Activated gamma-delta T cell treated with anti-CD3 and anti-CD28 coated beads, Interleukin-2, amount 50 U/mL, for 16 hours (primary cell): ENCODE measurements at places on chromosomes 16 and 17.

DNA sequence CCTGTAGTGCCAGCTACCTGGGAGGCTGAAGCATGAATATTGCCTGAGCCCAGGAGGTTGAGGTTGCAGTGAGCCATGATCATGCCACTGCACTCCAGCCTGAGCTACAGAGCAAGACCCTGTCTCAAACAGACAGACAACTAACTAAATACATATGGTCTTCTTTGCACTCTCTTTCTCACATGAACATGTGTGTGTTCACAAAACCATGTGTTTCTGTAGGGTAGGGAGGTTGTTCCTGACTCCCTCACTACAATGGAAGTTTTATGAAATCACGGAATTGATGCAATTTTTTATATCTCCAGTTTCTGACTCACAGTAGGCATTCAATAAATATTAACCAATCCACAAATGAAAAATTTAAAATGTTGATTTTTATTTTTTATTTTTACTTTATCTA lies 48.5 kb downstream of the ABHD15 start:
- no peak for DNase-seq

DNA sequence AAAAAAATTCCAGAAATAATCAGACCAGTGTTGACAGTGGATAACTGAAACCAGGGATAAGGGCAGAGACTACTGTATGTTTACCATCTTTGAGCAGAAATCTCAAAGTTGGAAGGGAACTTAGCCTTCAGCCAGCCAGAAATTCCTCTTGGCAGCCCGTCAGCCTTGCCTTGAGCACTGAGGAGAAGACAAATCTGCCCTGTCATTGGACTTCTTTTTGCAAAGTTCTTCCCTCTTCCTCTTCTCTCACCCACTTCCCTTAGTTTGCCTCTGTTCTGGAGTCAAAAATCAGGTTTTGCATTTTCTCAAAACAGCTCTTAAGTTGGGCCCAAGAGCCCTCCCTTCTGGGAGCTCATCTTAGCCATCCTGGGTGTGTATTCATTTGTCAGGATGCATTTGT lies 6.2 kb downstream of the TUFM start:
- DNase-seq = no peak

DNA sequence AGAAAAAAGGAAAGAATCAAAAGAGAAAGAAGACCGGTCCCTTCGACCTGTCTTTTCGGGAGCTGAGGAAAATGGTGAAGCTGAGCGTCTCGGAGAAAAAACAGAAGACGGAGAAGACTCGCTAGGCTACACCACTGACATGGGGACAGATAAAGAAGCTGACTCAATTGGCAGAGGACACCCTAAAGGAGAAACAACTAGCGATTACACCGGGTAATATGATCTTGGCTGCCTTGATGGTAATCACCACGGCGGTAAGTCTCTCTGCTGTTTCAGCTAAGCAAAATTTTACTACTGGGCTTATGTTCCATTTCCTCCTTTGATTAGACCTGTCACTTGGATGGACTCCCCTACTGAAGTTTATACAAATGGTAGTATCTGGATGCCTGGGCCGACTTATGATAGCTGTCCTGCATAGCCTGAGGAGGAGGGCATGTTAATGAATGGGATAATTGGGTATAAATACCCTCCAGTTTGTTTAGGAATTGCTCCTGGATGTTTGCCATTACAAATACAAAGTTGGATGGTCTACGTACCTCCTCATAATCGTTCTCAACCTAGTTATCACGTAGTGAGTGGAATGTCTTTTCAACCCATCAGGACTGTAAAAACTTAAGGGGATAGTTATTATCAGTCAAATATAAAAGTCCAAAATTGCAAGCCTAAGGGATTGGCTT lies 24.1 kb downstream of the ALOX15B start:
- no peak for DNase-seq

DNA sequence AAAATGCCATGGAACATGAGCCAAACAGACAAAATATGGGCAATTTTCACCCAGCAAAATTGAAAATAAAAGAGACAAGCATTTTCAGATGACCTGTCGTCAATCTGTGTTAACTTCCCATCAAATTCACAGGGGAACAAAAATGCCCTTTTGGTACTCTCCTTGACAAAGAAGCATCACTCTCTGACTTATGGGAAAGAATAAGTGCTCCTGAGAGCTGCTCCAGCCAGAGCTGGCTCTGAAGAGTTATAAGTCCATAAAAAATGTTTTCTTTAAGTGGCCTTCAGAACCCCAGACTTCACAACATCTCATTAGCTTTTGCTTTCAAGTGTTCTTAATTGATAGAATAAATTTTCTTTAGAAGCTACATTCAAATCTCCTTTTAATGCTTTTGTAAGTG lies 721.4 kb upstream of the GOT2 start:
- no peak for DNase-seq

DNA sequence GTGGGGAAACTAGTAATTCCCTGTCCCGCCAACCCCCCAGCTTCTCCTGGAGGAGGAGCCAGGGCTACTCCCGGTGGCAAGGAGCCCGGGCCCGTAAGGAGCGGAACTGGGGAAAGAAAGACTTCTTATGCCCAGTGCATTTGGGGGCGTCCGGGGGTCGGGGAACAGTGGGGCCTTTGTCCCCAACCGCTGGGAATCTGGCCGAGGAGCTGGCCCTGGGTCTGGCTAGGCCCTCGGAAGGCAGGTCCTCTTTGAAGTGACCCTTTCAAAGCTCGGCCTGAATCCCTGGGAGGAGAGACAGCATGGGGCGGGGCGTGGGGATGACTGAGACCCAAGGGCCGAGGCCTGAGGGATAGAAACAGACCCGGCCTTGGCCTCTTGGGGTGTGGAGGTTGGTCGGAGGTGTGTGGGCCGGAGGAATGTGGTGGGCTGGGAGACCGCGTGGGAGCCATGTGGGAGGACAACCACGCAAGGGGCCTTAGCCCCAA lies 6.0 kb downstream of the ARHGAP23 start:
- no peak for DNase-seq

- DNase-seq = no peak
Measured at GRCh38 chr16:30896261-30896888, at the start of gene CTF1. CTF1 (plus strand) TSS chr16:30896614; CDS start chr16:30896644, 30 bp downstream.

DNA sequence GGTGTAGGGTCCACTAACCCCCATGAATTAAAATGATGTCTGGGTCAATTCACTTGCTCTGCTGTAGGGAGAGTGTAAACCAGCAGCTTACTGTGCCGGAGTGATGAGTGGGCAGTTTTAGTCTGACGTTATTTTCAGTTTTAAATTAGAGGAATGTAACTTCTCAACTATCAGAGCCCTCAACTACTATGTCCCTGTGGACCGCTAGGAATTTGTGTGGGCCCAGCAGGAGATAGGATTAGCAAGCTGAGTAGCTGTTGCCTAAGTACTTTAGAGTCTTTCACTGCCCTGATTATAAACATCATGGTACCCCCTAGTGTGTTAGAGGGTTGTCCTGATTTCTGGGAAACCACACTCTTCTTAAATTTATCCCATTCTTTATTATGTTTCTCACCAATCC lies 11.4 kb downstream of the MARVELD3 start:
- no peak for DNase-seq

GRCh38 chr17:77385750-77386501 lies 245.2 kb downstream of the SEC14L1 start:
- DNase-seq = no peak

- DNase-seq = no peak
Measured at GRCh38 chr17:29004081-29004692, 1.6 kb downstream of the SEZ6 start.

GRCh38 chr16:84735849-84736586 lies 36.2 kb downstream of the USP10 start:
- DNase-seq = no peak

DNA sequence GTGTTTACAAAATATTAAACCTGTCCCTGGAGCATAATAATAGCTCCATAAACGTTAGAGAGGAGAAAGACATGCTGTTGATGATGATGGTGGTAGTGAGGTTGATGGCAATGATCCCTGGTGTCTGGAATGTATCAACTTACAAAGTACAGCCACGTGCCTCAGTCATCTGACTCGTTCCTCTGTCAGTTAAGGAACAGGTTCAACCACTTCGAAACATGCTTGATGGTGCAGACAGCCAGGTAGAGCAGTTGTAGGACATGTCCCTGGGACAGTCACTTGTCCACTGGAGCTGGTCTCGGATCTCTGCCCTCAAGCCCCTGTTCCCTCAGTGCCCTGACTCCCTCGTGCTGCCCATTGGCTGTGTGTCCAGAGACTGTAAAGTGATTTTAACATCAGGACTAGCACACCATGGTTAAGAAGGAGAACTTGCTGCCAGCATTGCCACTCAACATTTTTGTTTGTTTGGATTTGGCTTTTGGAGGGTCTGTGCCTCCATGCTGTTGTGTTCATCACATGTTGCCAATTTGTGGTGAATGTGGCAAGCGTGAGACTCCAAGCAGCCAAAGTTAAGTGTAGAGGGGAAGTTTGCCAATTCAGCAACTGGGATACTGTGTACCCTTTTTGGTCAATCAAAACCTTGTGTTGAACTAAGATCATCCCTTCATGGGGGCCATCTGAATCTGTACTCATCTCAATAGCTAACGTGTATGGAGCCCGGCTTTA lies 16.3 kb upstream of the SALL1 start:
- DNase-seq = no peak

GRCh38 chr17:65170839-65171238 lies 33.7 kb downstream of the RGS9 start:
- DNase-seq = no peak

GRCh38 chr16:56319376-56319775 lies 106.0 kb downstream of the AMFR start:
- no peak for DNase-seq

GRCh38 chr17:34673516-34673915 lies 94.1 kb downstream of the TMEM132E start:
- no peak for DNase-seq

DNA sequence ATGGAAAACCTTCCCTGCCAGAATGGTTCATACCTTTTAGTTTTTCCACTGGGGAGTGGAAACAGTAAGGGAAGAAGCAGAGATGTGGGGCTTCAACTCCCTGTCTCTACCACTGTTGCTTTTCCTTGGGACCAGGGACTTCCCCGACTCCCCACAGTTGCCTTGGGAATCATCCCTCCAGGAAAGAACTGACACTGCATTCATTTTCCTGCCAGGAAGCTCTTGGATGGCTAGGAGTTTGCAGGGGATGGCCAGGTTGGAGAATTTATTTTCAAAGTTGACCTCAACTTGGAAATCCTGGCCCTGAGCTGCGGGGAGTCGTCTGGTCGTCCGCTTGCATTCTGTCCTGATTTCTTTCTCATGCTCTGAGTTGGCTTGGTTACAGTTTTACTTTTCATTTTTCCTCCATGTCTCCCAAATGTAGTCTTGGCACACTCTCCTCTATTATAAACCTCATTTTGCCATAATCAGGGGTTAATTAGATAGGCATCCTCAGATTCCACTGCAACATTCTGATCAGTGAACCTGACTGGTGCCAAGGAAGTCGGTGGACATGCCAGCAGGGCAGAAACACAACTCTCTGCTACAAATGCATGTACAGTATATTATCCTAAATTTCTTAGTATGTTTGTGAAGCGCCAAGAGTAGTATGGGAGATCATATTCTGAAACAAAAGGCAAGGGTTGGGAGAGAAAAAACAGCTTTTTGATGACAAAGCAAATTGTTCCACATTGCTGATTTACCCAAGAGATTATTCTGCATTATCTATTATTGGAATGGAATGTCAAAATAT lies 220.5 kb upstream of the XYLT1 start:
- no peak for DNase-seq

GRCh38 chr17:40815381-40815780 lies 7.0 kb downstream of the KRT10 start:
- no peak for DNase-seq

DNA sequence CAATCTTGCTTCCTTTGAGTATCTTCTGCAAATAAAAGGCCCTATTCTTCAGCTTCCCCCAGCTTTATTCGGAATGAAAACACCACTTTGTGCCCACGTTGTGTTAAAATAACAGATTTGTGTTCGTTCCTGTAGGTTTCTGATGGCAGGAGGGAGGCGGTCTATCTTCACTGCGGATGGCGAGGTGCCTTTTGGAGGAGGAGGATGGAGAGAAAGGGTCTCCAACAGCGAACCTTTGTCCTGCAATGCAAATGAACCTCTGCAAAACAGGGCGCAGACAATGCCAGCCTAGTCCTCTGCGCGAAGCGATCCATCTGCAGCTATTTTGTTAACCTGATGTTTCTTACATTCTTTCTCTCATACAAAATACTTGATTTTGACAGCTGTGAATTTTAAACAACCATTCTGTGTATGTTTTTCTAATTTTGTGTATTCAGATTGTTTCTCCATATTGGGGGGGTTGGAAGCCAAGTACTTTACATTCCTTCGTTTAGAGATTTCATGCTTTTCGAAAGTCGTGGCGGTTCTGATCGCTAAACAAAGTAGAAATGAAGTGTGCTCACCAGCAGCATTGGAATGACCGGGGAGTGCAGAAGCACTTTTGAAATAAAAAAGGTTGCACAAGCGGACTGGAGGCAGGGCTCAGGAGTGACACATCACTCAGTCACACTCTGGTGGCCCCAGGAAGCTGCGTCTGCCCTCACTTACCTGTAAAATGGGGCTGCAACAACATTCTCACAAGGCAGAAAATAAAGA lies 279.0 kb upstream of the IRX5 start:
- DNase-seq = no peak

GRCh38 chr16:66372078-66372897 lies 5.8 kb downstream of the CDH5 start:
- no peak for DNase-seq

- no peak for DNase-seq
Measured at GRCh38 chr16:17590711-17591654, 120.2 kb upstream of the XYLT1 start.

GRCh38 chr17:27569257-27569722 lies 61.7 kb upstream of the LGALS9 start:
- peak; percentile 52 for DNase-seq
